Spinal cord (tissue), 10 donors: ENCODE measurements at places on chromosomes 4 and X. TPM values are rescaled to one million over a fixed set of nuclear protein-coding genes. Genes with fewer than 3 reads are reported as not detected.

Gene GPC3
- 70.5 TPM for total RNA-seq

Gene HTN1
- not detected for total RNA-seq

Gene C1QTNF7
- total RNA-seq = 2.1 TPM

Gene PPP2R2C
- total RNA-seq = 17.2 TPM
